Endothelial cell of umbilical vein (primary cell): ENCODE measurements at places on chromosomes 7 and 10.

DNA sequence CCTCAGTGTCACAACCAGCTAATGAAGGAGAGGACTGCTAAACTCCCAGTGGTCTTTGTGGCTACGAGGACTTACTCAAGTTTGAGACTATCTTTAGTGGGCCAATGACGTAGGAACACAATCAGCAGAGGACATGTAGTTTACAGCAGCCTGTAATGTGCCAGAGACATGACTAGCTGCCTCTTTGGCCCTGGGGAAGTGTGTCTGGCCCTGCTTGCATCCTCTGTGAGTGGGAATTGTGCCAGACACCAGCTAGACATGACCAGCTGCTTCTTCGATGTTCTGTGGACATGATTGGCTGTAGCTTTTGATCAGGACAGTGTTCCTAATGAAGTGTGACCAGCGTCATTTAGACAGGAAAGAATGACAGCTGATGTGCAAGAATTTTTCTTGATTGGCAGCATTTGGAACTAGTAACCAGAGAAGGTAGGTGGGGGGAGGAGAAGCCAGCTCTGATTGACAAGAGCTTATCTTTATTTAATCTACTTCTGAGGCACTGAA, 141.7 kb downstream of the AUTS2 start:
- no peak for DNase-seq

GRCh38 chr7:96277921-96278320, 44.0 kb downstream of the SLC25A13 start:
- DNase-seq, result no peak

DNA sequence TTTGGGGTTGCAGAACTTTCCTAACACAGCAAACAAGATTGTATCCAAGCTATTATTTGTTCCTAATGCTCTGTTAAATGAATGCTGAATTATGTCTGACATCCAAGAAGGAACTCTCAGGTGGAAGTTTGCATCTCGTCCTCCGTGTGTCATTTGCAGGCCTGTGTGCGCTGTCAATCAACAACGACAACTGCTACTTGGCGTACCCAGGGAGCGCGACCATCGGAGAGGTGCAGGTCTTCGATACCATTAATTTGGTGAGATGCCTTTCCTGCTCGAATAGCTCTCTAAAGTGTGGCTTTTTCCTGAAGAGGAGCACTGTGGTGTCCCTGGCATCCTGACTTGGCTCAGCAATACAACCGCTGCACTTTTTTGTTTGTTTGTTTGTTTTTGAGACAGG, 26.9 kb downstream of the WIPI2 start:
- no peak for DNase-seq

DNA sequence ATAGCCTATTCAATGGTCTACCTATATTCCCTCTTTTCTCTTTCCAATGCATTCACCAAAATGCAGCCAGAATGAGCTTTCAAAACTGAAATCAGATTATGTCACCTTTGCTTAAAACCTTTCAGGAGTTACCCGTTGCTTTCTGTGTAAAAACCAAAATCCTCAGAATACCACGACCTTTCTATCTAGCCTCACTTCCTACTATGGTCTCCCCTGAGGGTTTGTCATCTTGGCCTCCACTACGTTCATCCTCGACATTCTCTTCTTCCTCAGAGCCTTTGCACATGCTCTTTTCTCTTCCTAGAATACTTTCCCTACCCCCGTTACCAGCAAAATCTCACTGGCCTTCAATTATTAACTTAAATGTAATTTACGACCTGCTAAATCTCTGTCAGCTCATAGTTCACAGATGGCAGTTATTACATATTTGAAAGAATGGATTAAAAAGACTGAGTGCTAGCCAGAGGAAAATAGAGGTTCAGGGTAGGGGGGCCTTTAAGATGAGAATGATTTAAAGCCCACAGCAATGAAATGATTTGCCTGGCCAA, 380.8 kb upstream of the C7orf33 start:
- DNase-seq, result no peak

DNA sequence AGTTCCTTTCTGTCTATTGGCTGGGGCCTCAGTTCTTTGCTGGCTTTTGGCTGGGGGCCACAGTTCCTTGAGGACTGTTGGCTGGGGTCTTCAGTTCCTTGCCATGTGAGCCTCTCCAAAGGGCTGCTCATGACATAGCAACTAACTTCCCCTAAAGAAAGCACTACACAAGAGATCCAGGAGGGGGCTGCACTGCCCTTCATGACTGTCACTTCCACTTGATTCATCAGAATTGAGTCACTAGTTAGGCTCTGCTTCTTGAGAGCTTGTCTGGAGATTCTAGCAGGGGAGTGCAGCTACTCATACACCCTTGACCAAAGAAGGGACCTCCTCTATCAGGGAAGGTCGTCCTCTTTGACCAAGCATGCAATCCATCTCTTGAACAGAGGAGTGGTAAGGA, 38.0 kb upstream of the MKX start:
- peak; percentile 64 for DNase-seq

- no peak for DNase-seq
These were observed 160.7 kb downstream of the TMEM178B start for GRCh38 chr7:141234335-141235105.

GRCh38 chr10:44936314-44936975, 23.2 kb upstream of the RASSF4 start:
- no peak for DNase-seq

GRCh38 chr7:121083790-121084251, 95.3 kb downstream of the CPED1 start:
- peak; percentile 17 for DNase-seq

DNA sequence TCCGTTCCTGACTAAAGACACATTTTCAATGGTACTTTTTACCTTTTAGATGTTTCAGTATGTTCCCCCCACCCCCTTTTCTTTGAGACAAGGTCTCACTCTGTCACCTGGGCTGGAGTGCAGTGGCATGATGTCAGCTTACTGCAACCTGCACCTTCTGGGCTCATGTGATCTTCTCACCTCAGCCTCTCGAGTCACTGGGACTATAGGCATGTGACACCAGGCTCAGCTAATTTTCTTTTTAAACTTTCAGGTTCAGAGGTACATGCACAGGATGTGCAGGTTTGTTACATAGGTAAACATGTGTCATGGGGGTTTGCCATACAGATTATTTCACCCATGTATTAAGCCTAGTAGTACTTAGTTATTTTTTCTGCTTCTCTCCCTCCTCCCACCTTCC, 99.3 kb upstream of the RPA3 start:
- no peak for DNase-seq

GRCh38 chr7:24199978-24200377, 84.0 kb upstream of the NPY start:
- no peak for DNase-seq

DNA sequence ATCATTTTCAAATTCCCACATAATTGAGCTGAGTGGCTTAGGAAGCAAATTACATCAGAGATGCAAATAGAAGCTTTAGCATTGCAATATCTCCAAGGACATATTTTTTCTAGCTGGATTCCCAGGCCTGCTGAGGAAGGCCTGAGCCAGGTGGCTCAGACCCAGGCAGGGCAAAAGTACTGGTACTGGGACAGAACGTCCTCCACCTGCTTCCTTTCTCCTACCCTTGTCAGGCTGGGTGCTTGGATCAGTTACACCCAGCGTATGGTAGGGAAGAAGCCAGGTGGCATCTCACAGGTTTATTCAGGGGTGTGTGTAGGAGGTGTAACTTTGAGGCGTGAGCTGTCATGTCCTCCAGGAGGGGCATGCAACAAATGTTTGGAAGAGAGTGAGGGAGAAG, 3.0 kb upstream of the PANK1 start:
- DNase-seq, result no peak

GRCh38 chr10:43928425-43928968, 279.8 kb upstream of the ZNF32 start:
- DNase-seq, result no peak

- DNase-seq, result no peak
These were observed 33.4 kb upstream of the FAM133B start for GRCh38 chr7:92623544-92623943.

DNA sequence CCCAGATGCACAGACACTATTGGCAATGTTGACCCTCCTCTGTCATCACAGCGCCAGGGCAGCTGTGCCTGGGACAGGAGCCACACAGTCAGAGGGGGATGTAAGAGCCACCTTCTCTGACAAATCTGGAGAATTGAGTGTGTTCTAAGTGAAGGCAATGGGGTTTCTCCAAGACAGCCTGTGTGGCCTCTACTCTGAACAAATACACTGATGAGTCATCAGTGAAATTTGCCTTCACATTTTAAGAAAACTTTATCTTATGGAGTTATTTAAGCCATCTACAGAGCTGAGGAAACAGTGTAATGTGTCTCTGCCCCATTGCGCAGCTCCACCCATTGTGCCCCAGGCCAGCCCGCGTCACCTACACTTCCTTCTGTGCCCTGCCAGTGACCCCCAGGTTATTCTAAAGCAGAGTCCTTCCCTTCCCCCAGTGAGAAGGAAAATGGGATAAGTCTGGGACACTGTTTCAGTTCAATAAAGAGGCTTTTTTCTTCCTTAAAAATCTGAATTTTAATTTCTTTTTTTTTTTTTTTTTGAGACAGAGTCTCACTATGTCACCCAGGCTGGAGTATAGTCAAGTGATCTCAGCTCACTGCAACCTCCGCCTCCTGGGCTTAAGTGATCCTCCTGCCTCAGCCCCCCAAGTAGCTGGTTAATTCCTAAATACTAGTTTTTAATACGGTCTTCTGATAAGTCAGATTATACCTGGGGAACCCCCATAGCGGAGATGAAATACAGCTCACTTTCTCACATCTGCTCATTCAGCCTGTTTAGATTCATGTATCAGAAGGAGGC, 21.8 kb downstream of the AKR1E2 start:
- DNase-seq, result peak; percentile 56

GRCh38 chr7:36928311-36928710, 204.0 kb upstream of the AOAH start:
- DNase-seq, result no peak

GRCh38 chr10:77106676-77107075, 530.9 kb downstream of the KCNMA1 start:
- no peak for DNase-seq

DNA sequence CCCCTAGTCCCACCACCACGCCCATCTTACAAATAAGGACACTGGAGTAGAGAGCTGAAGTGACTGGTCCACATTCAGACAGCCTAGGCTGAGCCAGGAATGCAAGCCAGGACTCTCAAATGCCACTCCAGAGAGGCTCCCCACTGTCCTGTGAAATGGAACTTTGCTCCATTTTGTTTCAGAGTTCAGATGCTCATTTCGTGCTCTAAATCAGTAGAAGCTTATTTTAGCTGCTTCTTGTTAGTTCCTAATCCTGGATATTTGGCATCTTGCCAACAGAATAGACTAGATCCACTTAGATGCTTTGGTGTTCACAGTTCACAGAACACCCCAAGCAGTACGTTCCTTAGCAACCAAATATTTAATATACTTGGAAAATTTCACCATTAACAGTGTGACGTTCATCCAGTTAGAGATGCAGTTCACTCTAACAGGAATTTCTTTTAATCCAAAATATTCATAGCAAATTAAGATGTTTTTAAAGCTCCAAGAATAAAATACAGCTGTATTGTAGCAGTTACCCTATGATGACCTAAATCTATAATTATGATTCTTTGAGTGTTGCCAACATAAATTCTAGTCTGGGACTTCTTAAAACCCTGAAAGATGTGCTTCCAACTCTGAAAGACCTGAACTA, 7.3 kb downstream of the MMP21 start:
- DNase-seq, result no peak

- no peak for DNase-seq
These were observed 20.2 kb upstream of the SRPK2 start for GRCh38 chr7:105408791-105409410.

DNA sequence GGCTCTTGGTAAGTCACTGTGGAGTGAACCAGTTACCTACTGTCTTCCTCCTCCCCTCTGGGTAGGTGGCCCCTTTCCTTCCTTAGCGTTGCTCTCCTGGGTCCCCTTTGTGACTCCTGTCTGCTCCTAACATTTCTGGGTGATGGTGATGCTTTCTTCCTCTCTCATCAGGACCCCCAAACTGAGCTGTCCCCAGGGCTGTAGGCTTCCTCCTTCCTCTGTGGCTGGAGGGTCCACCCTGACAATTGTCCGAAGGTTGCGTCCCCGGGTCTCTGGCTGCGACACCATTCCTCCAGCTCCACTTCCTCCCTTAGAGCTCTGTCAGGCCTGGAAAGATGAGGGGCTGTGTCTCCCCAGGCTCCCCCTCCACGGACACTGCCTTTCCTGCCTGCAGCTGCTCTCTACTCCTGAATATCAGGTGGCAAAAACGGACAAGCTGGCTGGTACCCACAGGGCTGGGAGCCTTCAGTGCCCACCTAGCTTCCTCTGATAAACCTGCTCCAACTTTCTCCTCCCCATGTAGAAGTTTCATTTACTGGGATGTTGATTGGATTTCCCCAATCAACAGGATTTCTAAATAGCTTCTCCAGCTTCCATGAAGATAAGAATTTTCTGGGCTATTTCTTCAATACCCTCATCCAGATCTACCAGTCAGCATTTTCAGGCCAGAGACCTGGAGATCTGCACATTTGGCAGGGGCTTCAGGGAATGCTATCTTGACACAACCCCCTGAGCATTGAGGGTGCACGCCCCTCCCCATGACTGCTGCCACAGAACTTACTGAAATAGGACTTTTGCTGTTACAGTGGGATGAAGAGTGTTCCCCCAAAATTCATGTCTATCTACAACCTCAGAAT, 506.5 kb downstream of the TCERG1L start:
- no peak for DNase-seq

- DNase-seq, result peak; percentile 41
These were observed 4.5 kb upstream of the TFPI2 start for GRCh38 chr7:93894966-93895640.

GRCh38 chr7:29032146-29032545, 74.0 kb upstream of the TRIL start:
- no peak for DNase-seq

DNA sequence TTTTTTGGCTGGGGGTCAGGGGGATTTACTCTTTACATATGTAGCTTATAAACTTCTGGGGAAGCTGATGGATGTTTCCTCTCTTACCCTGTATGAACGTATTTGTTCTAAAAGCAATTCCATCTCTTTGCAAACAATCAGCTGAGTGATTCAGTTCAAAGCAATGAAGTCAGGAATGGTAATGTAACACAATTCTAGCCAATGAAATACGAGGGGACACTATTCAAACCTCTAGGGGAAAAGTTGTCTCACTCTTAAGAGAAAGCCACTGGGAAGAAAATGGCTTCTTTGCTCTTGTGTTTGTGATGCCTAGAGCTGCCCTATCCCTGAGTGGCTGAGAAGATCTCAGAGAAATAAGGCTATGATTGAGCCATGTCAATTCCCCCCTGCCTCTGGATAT, 134.8 kb upstream of the SEMA3C start:
- DNase-seq, result no peak

- no peak for DNase-seq
These were observed 224.8 kb downstream of the KIAA1217 start for GRCh38 chr10:24433705-24434104.
